Activated naive CD4-positive, alpha-beta T cell (primary cell): ENCODE measurements at places on chromosomes 1 and 21.

DNA sequence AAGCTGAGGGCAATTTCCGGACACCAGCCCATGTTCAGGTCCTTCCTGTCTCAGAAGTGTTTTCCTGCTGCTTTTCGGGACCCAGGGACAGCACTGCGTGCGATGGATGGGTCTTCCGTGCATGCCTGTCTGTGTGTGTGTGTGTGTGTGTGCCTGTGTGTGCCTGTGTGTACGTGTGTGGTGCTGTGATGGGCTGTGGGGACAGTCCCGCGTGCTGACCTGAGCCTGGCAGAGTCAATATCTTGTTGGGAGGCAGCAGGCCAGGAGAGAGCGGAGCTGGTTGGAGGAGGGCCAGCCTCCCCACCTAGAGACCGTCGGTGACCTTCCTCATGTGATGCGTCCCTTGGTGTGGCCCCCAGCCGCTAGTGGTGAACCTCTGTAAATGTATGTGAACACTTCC is 13.7 kb downstream of the SKI start:
- no peak for DNase-seq

DNA sequence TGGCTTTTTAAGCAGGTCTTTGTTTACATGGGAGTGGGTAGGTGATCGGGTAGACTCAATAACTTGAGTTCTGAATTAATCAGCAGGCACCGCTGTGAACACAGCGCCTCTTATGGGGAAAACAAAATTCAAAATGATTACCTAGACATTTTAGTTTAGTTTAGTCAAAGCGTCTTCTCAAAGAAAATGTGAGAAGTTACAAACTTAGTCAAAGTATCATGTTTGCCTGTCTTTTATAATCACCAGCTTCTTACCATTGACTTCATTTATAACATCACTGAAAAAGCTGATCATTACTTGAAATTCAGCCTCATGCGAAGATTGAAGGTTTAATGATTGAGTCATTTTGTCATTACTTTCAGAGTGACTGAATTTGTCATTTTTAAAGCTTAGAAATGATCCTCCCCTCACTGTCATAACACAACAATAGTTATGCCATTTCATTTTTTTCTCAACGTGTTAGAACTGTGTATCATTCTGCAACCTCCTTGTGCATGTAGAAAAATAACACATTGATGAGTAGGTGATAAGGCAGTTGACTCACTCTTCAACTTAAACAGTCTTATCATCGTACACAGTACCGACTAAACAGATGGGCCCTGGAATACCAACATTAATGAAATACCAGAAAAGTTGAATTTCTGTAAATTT is 188.5 kb downstream of the NFIA start:
- DNase-seq = no peak

DNA sequence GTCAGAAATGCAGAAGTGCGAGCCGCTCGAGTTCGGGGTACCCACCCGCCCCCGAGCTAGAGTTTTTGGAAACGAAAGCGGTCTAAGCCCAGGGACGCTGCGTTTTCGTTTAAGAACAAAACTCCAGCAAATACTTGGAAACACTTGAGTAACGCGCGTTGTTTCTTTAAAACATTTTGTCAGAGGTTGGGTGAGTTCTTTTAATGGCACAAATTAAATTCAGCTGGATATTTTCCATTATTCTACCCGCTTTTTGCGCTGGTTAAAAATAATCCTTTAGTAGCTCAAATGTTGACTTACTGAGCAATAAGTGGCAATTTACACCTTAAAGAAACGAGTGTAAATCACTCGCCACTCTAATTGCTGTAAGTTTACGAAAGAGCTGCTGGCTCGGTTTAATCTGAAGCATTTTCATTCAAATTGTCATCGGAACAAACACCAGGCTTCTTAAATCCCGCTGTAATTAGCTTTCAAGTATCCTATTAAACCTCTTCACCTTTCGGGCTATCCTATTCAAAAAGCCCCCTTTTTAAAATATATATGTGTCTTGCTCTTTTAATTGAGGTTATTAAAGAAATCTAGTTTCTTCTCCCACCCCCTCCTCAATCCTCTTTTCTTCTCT is 1.5 kb downstream of the LHX8 start:
- DNase-seq = no peak

DNA sequence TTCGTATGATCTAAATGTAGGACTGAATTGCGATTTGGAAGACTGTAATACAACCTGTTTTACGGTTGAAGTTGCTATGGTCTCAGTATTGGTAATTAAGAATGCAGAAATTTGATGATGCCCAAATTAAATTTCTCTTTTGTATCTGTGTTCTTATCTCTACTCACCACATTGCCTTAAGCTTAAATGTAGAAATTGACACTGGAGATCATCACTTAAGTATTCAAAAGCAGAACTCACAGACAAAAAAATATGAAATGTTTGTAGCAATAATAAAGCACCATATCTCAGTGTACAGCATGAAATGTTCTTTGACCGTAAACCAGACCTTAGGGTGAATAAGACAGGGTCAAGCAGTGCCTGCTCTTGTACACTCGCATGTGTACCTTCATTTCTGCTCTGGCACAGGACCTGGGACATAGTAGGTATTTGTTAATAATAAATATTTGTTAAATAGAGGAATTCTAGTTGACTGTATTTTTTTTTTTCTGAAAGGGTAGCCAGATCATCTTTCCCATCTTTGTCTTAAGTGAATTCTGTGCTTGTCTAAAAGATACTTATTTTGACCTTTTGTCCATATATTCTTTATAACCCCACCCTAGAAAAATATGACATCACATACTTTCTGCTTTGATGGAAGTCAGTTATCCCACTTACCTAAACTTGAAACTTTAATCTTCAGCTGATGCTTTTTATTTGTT is 1.5 kb downstream of the CDC7 start:
- DNase-seq = no peak

GRCh38 chr21:19475525-19475924 is 1071.9 kb upstream of the TMPRSS15 start:
- DNase-seq = no peak

- no peak for DNase-seq
Measured at GRCh38 chr1:159187033-159187432, 15.6 kb downstream of the CADM3 start.

DNA sequence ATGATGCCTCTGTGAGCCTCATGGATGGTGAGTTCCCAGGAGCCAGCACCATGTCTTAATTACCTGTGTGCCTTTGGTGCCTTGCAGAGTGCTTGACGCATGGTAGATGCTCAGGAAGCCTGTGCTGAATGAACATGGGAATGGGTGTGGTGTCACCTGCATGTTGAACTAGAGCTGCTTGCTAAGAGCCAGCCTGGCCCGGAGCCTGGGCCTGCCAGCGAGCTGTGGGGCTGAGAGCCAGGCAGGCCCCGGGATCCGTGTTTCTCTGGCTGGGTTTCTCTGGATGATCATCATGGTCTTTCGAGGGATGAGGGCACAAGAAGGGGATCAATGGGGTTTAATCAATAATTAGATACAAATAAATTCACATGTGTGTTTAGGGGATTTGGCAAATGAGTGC is 6.7 kb upstream of the TEX35 start:
- DNase-seq = no peak

DNA sequence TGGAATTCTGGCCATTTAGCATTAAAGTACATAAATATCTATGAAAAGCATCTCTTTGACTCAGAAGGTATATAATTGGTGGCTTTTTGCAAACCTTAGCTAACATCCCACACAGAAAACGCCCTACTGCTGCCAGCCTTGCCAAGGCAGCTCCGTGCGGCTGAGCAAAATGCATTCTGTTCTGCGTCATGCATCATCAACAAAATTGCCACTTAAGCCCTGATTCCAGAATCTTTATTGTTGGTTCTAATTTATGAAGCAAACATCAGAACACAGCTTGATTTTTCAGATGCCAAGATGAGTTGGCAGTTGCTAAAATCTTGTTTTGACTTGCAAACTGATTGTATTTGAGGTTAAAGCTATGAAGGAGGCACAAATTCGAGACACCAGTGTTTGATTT is 314.9 kb upstream of the DEPDC1 start:
- no peak for DNase-seq

DNA sequence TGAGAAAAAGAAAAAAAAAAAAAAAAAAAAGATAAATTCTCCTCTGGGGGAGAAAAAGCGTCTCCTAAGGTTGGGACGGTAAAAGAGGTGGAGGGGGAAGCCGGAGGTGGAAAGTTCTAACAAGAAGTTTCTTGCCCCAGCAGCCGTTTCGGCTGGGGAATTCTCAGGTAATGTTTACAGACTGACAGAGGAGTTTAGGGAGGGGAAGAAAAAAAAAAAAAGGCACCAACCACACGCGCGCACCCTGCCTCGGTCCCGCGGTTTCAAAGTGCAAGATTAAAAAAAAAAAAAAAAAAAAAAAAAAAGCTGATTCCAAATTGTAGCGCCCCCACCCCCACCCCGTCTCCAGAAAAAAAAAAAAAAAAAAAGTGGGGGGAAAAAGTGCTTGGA is 504 bp downstream of the DHRS3 start:
- DNase-seq = no peak

DNA sequence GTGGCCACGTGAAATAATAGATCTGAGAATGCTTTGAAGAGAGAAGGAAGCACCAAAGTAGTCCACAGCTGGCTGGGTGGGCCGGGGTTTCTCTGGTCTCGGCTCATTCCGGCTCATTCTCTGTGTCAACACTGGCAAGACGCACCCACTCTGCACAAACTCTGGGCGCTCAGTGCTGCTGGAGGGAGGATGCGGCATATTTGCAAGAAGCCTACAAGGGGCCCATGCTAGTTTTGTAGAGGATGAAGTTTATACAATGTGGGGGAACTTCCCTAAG is 28.8 kb upstream of the TMPRSS2 start:
- no peak for DNase-seq

DNA sequence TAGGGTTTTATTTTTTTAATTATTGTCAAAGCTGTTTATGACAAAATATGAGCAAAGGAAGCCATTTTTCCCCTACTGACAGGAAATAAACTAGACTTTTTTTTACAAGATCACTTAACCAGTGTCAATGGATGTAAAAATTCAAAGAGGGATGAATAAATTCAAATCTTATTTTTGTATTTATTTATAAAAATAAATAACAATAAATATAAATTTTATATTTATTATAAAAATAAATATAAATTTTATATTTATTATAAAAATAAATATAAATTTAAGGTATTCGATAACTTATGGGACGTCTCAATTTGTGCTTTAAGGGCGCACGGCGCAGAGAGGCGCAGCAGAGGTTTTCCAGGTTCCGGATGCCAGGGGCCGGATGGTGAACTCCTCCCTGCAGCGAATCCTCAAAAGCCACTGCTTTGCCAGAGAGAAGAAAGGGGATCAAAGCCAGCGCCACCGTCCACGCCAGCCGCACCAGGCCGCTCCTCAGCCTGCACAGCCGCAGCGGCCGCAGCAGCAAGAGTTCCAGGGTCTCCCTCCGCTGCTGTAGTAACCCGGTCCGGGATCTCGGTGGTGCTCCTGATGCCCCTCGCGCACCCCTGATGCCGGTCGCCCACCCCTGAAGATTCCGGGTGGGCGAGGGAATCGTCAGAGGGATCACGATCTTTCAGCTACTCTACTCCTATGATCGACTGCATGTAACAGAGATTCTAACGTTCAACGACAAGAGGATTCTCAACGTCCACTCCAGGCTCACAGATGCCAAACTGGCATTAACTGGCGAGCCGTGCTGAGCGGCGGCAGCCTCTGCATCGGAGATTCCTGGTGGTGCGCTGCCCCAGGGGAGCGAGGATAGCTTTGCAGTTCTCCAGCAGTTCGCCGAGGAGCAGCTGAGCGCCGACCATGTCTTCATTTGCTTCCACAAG is 28.5 kb upstream of the RLF start:
- no peak for DNase-seq

GRCh38 chr1:219220945-219221344 is 47.3 kb downstream of the LYPLAL1 start:
- no peak for DNase-seq

DNA sequence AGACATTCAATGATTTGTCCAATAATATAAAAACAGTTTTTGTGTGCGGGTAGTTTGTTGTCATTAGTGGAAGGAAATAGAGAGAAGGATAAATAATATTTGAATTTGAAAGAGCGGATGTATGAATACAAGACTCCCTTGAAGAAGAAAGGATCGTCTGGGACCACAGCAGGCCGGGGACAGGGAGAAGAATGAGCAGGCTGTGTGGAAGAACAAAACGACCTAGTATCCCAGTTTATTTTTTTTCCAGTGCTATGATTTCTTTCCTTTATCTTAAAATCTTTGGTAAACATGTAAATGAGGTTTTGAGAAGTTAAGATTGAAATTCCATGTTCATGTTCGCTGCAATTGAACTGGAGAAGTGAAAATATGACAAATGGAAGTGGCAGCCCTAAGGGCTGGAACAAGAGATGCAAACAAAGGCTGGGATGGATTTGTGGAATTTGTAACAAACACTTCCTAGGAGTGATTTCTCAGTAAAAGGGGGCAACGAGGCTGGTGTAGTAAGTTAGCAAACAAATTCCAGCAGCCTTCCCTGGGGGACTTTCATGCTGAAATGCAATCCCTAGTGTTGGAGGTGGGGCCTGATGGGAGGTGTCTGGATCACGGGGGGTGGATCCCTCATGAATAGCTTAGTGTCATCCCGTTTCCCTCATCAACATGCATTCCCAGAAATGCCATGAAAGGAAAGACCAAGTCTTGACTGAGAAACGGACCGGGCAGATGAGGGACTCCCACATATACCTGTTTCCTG is 10.2 kb upstream of the IFI16 start:
- DNase-seq = no peak

DNA sequence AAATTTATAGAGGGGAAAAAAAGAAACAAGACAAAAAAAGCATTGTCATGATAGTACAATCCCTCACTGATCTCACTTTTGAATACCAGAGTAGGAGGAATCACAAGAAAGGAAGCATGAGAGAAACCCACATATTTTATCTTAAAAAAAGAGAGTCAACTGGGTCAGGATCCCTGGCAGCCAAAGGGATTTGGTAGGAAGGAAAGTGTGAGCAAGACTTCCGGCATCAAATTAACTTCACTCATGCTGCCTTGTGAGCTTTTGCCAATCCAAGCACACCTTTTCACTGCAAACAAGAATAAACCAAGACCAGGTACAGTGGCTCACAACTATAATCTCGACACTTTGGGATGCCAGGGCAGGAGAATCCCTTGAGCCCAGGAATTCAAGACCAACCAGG is 53.1 kb downstream of the SLC9C2 start:
- DNase-seq = no peak

DNA sequence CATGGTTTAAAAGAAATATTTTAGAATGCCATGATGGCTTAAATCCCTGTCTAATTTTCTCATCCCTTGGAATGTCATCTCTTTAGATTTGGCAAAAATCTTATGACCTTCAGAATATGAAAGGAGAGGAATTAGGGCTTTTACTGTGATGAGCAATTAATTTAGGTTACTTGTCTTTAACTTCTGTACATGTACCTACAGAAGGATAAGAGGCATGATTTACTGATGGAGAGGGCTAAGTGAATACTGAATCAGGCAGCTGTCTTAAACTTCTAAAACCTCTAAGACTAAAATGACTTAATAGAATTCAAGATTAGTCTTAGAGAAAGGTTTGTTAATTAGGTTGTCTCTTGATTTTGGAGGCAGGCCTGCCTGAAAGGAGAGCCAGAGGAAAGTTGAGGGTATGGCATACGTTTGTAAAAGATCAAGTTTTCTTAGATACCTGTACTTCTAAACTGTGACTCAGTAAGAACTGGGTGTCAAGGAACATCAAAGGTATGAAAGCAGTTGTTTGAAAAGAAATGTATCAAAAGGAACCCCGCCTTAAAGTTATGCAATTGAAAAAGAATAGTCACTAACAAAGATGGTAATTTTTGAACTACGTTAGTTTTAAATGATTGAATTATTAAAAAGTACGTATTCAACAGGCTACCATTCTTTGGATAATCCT is 12.5 kb downstream of the MACO1 start:
- DNase-seq = no peak

- DNase-seq = no peak
Measured at GRCh38 chr1:7621334-7622219, 149.5 kb upstream of the VAMP3 start.

- DNase-seq = no peak
Measured at GRCh38 chr21:17438635-17439034, 74.2 kb upstream of the CXADR start.
